ENCODE measurements at places on chromosomes 13 and 19.

- DNase-seq = peak; percentile 17
These were observed 9.4 kb downstream of the LRP3 start for GRCh38 chr19:33203529-33203928.

- no peak for DNase-seq
These were observed 42.6 kb upstream of the MYO16 start for GRCh38 chr13:108586826-108587225.

- no peak for DNase-seq
These were observed at the start of gene KISS1R for GRCh38 chr19:917323-918151. Gene KISS1R, plus strand, starts transcription at chr19:917333. Its CDS starts 170 bp downstream, at chr19:917503.

DNA sequence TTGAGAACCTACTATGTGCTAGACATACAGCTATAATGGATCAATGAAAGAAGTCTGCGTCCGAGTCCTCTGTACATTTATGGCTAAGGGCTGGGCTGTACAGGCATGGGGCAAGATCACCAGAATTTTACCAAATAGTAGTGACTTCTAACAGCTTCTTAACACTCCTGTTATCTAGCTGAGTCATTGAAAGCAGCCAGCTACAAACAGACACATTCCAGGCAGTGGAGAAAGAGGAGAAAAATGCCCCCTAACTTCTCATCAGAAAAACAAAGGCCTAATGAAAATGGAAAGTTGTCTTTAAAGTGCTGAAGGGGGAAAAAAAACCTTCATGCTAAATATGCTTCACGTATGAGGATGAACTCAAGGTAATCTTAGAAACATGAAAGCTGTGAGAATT, 14.3 kb upstream of the ZNF667 start:
- no peak for DNase-seq

DNA sequence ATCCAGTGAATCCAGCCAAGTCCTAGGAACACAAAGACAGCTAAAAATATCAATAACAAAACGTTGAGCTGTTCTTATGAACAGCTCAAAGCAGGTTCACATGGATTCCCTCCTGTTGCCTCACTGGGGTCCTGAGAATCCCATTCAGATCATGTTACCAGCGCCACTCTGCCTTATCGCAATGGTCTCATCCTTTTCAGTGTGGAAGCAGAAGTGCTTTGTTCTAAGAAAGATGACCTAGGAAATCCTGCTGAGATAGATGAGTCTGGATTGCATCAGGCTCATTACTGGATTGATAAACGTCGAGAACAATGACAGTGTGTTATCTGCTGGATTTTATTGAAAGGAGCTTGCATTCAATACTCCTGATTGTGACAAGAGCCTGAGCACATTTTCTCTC, 87.0 kb downstream of the SLAIN1 start:
- no peak for DNase-seq

DNA sequence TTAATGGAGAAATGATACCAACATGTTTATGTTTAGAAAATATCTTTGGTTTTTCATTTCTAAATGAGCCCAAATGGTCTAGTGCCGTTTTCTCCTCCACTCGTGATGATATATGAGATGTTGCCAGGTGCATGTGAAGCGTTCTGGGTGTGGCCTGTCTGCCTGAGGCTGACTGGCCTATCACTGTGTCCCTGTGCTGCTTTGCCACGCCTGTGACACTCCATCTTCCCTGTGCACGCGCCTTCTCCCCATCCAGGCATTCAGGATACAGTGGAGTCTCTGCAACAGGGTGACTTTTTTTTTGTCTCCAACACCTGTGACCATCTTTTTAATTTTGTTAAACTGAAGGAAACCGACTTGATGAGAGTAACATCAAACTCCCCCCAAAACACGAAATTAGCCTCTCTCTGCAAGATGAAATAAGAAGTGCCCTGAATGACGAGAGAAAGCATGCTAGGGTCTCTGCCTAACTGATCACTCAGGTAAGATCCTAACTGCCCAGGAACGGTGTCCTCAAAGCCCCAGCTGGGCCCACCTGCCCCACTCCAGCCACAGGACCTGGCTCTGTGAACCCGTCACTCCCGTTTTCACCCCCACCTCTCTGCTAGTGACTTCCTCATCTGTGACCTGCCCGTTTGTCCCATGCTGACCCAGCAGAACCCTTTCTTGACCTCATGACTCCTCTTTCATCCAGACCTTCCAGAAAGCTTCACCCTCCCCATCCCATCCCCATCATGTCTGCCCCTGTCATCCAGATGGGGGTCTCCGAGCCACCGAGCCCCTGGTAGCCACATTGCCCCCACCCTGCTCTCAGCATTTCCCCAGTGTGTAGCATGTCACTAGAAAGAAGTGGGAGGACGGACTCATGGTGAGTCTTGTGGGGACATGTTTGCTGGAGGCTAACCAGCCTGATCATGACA, 33.2 kb upstream of the TFDP1 start:
- no peak for DNase-seq

- DNase-seq = no peak
These were observed 2.3 kb downstream of the DHRS12 start for GRCh38 chr13:51801631-51802099.

DNA sequence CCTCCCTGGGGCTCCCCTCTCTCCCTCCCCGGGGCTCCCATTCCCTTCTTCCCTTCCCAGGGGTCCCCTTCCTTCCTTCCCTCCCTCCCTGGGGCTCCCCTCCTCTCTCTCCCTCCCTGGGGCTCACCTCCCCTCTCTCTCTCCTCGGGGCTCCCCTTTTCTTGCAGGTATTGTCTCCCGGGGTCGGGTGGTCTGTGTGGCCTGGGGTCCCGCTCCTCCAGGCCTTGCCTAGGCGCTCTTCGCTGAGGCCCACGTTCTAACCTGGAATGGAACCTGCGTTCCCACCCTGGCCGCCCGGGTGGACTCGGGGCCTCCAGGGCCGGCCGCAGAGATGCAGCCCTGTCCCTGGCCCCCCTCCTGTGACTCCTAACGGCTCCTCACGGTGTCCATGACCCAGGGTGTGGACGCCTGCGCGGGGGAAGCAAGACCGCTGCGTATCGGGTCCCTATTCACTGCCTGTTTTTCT, 940 bp upstream of the DCUN1D2 start:
- DNase-seq = peak; percentile 52

DNA sequence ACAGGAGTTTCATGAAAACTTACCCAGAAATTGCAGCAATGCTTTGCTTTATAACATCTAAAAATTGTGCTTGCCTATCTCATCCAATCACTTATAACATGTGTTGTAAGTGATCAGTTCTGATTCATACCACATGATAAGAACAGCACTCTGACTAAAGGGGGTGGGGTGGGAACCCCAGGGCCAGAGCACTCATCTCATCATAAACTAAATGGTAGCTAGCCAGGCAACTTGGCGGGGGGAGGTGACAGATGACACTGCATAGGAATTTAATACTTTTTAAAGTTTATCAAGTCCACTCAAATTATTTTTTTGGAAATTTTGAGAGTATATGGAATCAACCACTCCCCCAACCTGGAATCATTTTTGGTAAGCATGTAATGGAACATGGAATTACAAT, 42.1 kb downstream of the FOXO1 start:
- no peak for DNase-seq

DNA sequence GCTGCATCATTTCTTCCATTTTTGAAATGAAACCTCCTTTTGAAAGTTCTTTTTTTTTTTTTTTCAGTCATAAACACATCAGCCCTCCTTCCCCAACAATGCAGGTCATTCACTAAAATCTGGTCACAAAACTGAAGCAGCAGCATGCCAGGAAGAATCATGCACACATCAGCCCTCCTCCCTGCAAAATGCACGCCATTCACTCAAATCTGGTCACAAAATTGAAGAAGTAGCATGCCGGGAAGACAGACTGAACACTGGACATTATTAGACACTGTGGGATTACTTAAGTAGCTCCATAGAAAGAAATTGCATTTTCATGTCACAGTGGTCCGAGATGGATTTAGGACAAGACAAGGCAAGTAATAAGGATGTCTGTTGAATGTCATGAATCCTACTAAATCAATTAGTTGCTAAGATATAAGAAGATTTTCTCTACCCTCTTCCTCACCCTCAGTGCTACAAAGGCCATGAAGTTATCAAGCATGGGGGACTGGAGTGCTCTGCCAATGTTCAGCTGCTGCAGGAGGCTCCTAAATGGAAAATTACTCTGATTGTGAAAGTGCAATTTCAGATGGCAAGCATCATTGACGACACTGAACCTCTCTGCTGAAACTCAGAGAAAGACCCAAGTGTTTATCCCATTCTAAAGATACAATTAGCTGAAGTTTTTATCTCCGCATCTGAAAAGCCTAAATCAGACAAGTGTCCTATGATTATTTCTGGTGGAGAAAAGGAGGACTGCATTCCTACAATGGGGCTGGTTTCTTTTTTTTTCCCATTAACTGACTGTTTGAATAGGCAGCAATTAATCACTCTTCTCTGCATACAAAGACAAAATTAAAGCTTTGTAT, 913.2 kb downstream of the DIAPH3 start:
- DNase-seq = no peak

DNA sequence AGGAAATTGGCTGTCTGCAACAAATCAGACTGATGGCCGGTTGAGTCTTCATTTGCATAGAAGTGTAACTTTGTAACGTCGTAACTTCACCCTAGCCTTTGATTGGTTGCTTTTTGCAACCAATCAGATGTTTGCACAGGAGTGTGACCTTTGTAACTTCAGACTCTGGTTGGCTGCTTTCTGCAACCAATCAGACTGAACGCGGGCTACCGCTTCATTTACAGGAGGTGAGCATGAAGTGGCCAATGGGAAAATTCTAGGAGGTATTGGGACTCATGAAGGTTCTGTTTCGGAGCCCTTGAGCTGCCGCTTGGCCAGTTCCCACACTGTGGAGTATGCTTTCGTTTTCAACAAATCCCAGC, 441 bp upstream of the ZNF559 start:
- no peak for DNase-seq

- peak; percentile 90 for DNase-seq
These were observed 5.5 kb upstream of the MAMSTR start for GRCh38 chr19:48724796-48725753.

DNA sequence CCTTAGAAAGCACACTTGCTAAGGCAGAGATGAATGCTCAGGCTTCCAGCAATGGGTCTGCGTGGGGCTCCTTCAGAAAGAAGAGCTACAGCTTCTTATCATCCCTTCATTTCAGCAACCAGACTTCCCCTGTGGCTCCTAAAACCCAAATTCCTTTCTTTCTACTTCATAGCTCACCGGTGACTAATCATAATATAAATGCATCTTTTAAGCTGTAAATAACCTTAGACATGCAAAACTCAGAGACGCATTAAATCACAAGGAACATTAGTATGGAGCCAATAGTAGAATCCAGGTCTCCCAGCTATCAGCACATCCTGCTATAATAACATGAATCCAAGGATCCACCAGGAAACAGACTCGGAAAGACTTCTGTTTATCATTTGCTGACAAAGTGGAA, 375.6 kb downstream of the COG6 start:
- no peak for DNase-seq

GRCh38 chr19:18669524-18669817, 14.0 kb upstream of the CRTC1 start:
- DNase-seq = no peak

DNA sequence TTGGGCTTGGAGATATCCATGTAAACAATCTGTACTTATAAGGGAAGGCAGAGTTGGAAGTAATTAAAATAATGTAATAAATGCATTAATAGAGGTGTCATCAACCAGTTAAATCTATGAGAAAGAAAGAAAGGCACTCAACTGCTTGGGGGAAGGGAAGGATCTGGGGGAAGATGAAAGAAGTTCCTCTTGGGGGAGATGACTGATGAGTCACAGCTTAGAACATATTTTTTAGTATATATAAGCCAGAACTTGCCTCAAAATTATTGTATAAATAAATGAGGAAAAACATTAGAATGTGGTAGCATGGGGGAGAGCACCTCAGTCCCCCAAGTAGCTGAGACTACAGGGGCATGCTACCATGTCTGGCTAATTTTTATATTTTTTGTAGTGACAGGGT, 205.8 kb downstream of the GGACT start:
- no peak for DNase-seq

DNA sequence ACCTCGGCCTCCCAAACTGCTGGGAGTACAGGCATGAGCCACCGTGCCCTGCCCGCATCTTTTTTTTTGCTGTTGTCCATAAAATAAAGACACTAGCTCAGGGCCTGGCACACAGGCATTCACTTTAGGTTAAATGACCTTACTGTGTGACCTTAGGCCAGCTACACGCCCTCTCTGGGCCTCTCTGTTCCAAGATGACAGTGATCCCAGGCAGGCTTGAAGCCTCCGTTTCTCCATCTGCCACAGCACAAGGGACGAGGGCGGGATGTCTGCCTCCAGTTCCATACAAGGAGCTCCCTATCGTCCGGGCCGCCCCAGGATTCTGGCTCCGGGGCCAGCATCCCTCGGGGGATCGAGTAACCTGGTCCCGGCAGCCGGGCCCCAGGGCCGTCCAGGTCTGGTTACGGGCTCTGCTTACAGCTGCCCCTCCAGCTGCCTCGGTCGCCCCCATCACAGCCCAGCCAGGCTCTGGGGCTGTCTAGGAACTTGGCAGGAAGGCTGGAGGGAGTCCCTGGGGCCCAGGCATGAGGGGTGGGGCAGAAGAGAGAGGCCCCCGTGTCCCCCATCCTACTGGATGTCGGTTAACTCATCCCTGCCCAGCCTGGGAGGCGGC, 11.9 kb upstream of the SEMA6B start:
- DNase-seq = peak; percentile 86

DNA sequence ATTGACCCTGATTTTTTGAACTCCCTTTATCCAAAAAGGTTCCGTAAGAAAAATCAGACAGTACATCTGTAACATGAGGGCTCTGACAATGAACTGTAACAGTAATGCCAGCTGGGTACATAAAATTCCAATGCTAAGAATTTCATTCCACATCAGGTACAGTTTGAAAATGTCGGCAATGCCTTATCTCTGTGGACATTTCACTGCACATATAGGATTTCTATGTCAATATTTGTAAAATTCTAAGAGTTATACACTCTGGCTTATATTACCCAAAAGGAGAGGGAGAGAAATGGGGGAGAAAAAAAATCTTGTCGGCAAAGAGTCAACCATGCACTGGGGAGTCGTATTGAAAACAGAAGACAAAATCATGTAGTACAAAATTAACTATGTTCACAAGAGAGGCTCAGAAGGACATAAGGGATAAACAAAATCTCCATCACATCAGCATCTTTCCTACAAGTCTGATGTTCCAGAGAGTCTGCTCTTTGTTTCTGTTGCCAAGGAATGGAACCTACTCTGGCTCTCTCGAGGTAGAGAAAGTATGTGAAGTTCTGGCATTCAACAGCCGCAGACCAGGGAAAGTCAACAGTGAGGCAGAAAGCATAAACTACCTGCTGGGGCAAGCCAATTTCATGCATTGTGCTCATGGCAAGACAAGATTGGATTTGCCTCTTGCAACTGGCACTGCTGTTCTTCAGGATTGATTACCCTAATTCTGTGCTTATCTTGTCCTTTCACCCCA, 72.4 kb downstream of the STARD13 start:
- no peak for DNase-seq

DNA sequence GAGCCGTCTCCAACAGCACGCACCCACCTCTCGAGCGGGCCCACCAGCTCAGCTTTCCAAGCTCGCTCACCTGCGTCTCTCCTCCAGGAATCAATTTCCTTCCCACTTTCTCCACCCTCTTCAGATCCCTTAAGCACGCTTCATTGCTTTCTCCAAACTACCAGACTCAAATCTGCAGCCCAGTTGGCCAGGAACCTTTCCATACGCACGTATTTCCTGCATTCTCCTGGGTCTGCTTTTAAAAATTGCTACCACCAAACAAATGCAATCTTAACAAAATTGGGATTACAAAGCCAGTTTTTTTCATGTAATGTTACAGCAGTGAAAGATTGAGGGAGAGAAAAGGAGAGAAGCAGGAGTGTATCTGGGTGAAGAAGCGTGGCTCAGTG, 1.5 kb downstream of the ENOX1 start:
- no peak for DNase-seq

GRCh38 chr19:5877882-5878281, 7.5 kb upstream of the FUT5 start:
- DNase-seq = no peak

- no peak for DNase-seq
These were observed 826.3 kb downstream of the SLITRK6 start for GRCh38 chr13:84972907-84973306.

All from right hindlimb (tissue), 1 donor.